ENCODE measurements at places on chromosomes 1 and 21. TPM values are rescaled to one million over a fixed set of nuclear protein-coding genes. Genes with fewer than 3 reads are reported as not detected.

The ARHGAP29 gene
- 51.3 TPM for total RNA-seq

DNA sequence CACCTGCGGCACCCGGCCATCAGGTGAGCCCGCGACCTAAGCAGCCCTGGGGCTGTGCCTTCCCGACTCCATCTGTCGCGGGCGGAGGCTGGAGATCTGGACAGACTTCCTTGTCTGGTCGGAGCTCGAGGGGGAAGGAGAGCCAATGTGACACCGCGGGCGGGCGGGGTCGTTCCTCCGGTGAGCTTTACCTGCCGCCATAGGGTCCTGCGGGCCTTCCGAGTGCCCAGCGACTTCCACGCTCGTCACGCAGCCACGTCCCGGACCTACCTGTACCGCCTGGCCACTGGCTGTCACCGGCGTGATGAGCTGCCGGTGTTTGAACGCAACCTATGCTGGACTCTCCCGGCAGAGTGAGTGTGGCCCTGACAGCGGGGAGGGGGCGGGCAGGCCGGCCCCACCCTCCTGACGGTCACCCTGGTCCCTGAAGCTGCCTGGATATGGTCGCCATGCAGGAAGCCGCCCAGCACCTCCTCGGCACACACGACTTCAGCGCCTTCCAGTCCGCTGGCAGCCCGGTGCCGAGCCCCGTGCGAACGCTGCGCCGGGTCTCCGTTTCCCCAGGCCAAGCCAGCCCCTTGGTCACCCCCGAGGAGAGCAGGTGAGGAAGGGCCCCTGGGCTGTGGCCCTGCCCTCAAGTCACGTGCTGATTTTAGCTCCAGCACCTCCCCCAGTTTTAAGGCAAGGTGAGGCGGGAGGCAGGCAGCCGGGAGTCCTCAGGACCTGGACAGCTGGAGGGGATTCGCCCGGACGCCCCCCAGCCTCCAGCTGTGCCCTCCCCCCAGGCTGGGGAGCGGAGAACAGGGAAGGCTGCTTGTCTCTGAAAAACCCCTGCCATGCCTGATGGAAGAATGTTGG lies 1.1 kb downstream of the PUSL1 start:
- no peak for DNase-seq

The KCNE2 gene
- not detected for total RNA-seq

The SLC1A7 gene
- total RNA-seq: 2.5 TPM

- no peak for DNase-seq
Measured at GRCh38 chr1:156111355-156111962, 3.1 kb upstream of the LMNA start.

GRCh38 chr1:109850194-109850593 lies 60.5 kb upstream of the CSF1 start:
- no peak for DNase-seq

- DNase-seq: no peak
Measured at GRCh38 chr1:14362331-14362730, 236.2 kb upstream of the KAZN start.

DNA sequence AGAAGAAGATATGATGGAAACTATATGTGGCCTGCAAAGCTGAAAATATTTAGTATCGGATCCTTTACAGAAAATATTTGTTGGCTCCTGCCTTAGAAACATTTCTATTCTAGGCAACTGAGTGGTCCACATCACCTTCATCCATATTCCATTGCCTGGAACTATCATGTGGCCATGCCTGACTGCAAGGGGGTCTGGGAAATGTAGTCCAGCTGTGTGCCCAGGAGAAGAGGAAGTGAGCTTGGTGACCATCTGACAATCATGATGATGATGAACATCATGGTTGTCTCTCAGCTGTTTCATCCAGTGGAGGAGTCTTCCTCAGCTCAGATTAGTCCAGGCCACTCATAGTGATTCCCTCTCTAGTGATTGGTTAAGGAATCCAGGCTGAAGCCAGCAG lies 61.8 kb upstream of the IFNLR1 start:
- no peak for DNase-seq

DNA sequence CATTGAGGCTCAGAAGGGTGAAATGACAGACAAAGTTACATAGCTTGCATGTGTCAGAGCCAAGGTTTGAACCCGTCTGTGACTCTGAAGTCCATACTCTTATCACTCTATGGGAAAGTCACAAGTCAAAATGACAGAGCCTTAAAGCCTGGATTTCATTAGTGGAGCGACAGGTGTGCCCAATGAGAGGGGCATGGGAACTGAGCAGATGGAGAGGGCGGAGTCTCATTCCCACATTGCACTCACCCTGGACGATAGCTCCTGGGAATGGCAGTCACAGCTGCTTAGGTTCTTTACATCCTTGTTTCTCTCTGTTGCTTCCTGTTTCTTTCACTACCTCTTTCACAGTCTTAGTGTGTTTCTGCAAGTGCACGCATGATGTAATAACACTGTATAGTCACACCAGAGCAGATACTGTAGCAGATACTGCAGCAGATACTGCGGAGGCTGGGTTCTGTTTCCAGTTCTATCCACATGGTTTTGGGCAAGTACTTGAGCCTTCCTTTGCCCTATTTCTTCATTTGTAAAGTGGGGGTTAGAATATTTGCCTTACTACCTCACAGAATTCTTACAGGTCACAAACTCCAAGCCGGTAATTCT lies 127.2 kb downstream of the ZSCAN20 start:
- peak; percentile 1 for DNase-seq

DNA sequence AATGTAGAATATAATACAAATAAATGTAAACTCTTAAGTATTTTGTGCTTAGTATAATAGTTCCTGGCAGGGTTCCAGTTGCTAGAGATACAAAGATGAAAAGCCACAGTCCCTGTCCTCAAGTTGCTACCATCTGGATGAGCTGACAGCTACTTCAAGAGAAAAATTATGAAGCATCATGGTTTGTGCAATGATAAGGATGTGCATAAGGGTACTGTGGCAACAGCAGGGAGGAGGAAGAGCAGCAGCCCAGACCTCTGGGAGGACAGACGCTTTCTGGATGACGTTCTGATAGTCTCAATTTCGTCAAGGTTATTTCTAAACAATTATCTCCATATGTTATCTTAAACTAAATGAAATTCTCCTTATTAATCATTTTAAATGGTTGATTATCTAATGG lies 198.9 kb downstream of the NTNG1 start:
- no peak for DNase-seq

The SHISAL2A gene
- total RNA-seq: 0.14 TPM

The SPRR1B gene
- not detected for total RNA-seq

The TSPEAR gene
- total RNA-seq: 0.14 TPM

GRCh38 chr1:215160351-215160750 lies 77.8 kb downstream of the KCNK2 start:
- DNase-seq: no peak

GRCh38 chr1:92708368-92708950 lies 76.4 kb downstream of the EVI5 start:
- no peak for DNase-seq

- no peak for DNase-seq
Measured at GRCh38 chr1:151859891-151860293, 6.4 kb upstream of the THEM5 start.

DNA sequence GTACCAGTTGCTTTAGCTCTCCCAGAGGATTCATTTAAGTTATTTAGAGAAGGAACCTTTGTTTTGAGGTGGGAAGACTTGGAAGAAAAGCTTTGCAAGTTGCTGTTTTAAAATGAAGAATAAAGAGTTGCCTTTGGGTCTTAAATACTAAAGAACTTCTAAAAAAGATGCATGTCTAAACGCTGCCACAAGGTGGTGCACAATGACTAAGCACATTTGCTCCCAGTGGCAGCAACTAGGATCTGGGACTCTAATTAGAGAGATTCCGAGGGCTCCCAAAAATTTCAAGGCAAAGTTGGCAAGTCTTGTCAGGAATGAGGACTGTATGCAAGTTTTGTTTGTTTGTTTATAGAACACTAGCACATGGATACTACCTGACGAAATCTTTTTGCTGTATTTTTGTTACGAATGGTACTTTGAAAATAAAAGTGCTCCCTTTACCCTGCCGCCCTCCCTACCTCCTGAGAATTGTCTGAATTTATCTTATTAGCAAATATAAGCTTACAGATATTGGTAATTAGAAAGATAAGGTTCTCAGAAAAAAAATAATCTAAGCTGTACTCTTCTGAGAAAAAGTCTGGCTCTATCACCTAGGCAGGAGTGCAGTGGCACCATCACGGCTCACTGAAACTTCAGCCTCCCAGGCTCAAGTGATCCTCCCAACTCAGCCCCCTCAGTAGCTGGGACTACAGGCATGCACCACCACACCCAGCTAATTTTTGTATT lies 121.8 kb downstream of the HFM1 start:
- DNase-seq: peak; percentile 79

The MAP3K7CL gene
- total RNA-seq: 17.1 TPM

The ATF3 gene
- 193 TPM for total RNA-seq

Measured in posterior vena cava (tissue), 2 donors.